Esophagus muscularis mucosa (tissue), 4 donors: ENCODE measurements at places on chromosomes 2 and 18. TPM values are rescaled to one million over a fixed set of nuclear protein-coding genes. Genes with fewer than 3 reads are reported as not detected.
A peak's percentile ranks its signal among the peaks of the same experiment; 100 is the strongest.

GRCh38 chr18:79609841-79610281, 69.7 kb upstream of the CTDP1 start:
- no peaks in the 10 kb centered on the region for H3K27me3 ChIP-seq
- no peak overlapping the region for H3K4me3 ChIP-seq
- no peaks in the 10 kb centered on the region for H3K4me1 ChIP-seq
- H3K36me3 ChIP-seq = no peaks in the 10 kb centered on the region
- no peak overlapping the region for H3K27ac ChIP-seq
- DNase-seq = no peak

DNA sequence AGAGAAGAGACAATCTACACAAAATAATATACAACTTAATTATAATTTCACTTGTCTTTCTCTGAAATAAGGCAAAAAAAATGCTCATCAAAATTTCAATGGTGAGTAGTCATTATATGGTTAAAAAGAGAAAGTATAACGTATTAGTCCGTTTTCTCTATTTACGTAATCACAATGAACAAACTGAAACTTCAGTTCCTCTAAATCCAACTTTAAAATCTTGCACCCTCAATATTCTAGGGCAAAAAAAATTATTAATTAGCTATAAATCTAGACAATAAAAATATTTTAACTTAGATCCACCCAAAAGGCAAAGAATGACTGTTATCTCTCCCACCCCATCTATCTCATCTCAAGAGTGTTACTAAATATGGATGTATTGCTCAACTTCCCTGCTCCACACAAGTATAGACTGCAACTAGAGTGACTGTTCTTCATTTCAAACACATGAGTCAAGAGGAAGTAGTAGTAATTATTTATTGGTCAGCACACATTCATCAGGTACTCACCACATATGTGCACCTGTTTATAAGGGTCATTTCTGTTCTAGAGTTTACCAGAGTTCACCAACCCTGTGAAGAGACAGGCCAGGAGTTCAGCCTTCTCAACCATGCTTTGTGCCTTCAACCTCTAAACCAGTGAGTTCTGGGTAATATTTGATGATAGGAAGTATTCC, 36.4 kb downstream of the STK39 start:
- H3K4me1 ChIP-seq = peaks cover 40% of the 10 kb centered on the region
- H3K36me3 ChIP-seq = no peaks in the 10 kb centered on the region
- no peak for DNase-seq
- peak overlapping the region; percentile 50 for H3K27ac ChIP-seq
- no peaks in the 10 kb centered on the region for H3K27me3 ChIP-seq

DNA sequence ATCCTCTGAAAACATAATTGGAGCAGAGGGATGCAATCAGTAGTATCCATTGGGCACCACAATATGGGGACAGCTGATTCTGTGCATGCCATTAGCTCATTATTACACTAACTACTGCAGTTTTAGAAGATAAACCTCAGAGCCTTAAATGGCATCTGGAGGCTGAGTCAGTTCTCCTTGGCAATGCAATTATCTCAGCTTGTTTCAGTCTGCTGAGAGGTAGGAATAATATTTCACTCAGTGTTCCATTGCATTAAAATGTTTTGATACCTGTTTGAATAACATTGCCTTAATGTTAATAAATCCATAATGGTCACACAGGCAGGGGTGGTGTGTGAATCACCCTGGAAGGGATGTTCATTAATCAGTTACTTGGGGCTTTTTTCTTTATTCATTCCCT, 309.6 kb downstream of the LRRTM1 start:
- H3K4me1 ChIP-seq = no peaks in the 10 kb centered on the region
- H3K27me3 ChIP-seq = no peaks in the 10 kb centered on the region
- H3K27ac ChIP-seq = no peak overlapping the region
- no peak overlapping the region for H3K4me3 ChIP-seq
- no peak for DNase-seq
- no peaks in the 10 kb centered on the region for H3K36me3 ChIP-seq

DNA sequence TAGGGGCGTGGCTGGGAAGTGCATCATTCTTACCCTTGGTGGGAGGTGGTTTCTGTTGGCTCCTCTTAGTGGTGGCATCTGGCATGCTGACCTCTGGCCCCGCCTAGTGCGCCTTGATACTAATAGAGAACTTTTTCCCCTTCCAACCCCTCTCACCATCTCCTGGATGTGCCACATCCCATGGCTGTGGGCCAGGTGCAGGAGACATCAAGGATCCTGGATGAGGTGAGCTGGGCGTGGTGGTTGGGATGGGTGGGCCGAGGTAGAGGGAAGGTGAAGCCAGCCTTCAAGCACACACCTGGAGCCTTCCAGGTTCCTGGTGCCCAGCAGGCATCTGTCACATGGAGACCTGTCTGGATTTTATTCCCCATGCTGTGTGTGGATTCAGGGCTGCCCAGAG, 149.2 kb downstream of the DYSF start:
- H3K27ac ChIP-seq = no peak overlapping the region
- DNase-seq = no peak
- H3K27me3 ChIP-seq = no peaks in the 10 kb centered on the region
- peaks cover 18% of the 10 kb centered on the region for H3K4me1 ChIP-seq

DNA sequence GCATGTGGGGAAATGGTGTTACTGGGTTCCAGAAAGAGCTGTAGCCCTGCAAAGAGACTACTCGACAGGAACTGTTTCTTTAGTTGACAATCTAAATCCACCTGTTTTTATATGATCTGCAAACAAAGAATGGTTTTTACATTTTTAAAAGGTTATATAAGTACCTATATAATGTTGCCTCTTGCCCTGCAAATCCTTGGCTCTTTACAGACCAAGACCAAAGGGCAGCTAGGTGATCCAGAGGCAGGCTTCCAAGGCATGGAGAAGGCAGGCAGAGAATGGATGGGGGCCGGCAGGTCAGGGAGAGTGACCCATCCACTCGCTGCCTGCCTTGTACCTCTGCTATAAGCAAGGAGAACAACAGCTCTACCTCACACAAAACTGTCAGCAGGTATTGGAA, 173.6 kb downstream of the ANTXR1 start:
- H3K27ac ChIP-seq = no peak overlapping the region
- peaks cover 42% of the 10 kb centered on the region for H3K4me1 ChIP-seq
- peaks cover 23% of the 10 kb centered on the region for H3K36me3 ChIP-seq
- H3K27me3 ChIP-seq = no peaks in the 10 kb centered on the region
- no peak overlapping the region for H3K4me3 ChIP-seq
- DNase-seq = no peak

The IL36A gene
- total RNA-seq = not detected

DNA sequence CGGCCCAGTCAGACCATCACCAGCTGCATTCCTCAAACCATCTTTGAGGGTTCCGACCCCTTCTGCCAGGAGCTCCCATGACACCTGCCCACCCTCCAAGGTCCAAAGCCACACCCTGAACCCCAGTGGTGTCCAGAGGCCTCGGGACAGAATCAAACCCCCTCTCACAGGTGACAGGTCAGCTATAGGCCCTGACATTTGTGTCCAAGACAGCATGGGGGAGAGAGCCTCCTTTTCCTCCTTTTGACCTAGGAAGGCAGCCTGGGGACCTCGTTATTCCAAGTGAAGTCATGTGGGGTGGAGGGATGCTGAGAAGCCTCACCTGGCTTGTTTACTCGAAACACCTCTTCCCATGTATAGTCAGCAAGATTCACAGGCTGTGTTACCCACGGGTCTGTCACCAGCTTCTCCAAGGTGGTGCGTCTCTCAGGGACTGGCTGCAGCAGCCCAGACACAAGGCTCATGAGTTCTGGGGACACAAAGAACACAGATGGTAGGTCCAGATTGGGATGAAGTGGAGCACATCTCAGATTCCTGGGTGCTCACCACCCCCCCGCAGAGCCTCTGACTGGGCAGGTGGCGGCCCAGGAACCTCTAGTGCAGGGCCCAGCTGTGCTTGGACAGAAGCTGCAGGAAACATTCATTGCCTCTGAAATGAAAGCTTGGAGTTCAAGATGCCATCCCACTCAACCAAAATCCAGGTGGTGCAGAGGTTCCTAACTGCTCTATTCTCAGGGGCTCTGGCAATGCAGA, 5.1 kb upstream of the MTERF4 start:
- no peak overlapping the region for H3K27ac ChIP-seq
- H3K4me3 ChIP-seq = no peak overlapping the region
- H3K27me3 ChIP-seq = no peaks in the 10 kb centered on the region

DNA sequence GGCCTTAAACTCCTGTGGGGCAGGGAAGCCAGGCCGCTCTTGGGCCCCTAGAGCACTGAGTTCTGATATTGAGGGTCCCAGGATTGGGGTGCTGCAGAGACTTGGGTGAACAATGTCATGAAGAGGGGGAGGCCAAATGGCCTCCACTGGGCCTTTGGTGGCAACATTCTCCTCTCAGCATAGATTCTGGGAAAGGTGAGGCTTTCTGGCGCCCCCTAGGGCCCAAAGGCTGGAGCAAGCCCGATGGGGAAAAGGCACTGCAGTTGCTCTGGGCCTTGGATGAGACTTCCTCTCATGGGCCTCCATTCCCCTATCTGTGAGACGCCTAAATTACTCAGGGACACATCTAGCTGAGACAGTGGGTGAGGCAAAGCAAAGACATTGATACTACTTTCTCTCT, 84.8 kb downstream of the ACAA2 start:
- H3K36me3 ChIP-seq = no peaks in the 10 kb centered on the region
- no peak for DNase-seq
- peaks cover 10% of the 10 kb centered on the region for H3K4me1 ChIP-seq

The TUBB8B gene
- not detected for total RNA-seq

DNA sequence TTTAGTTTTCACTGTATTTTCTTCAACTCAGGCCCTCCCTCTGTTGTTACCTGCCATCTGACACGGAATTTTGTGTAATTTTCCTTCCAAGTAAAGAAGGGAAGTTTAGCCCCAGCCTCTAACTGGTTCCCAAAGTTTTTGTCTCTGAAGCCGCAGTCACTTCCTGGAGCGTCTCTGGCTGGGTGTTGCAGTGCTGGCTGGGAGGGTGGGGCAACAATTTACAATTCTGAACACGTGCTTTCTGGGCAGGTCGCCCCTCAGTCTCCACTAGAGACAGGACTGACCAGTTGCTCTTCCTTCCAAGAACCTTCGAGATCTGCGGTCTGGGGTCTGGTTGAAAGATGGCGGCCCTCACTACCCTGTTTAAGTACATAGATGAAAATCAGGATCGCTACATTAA, 3.5 kb downstream of the CNDP2 start:
- H3K36me3 ChIP-seq = peaks cover 43% of the 10 kb centered on the region
- peak overlapping the region; percentile 20 for H3K4me3 ChIP-seq
- H3K27ac ChIP-seq = peak overlapping the region; percentile 39
- H3K4me1 ChIP-seq = peaks cover 34% of the 10 kb centered on the region
- H3K27me3 ChIP-seq = no peaks in the 10 kb centered on the region
- DNase-seq = no peak

- DNase-seq = no peak
- no peaks in the 10 kb centered on the region for H3K36me3 ChIP-seq
- no peaks in the 10 kb centered on the region for H3K4me1 ChIP-seq
- H3K27ac ChIP-seq = no peak overlapping the region
- H3K27me3 ChIP-seq = no peaks in the 10 kb centered on the region
Measured at GRCh38 chr2:83757329-83757728, 701.8 kb downstream of the SUCLG1 start.

The MARCO gene
- total RNA-seq = 7.3 TPM

DNA sequence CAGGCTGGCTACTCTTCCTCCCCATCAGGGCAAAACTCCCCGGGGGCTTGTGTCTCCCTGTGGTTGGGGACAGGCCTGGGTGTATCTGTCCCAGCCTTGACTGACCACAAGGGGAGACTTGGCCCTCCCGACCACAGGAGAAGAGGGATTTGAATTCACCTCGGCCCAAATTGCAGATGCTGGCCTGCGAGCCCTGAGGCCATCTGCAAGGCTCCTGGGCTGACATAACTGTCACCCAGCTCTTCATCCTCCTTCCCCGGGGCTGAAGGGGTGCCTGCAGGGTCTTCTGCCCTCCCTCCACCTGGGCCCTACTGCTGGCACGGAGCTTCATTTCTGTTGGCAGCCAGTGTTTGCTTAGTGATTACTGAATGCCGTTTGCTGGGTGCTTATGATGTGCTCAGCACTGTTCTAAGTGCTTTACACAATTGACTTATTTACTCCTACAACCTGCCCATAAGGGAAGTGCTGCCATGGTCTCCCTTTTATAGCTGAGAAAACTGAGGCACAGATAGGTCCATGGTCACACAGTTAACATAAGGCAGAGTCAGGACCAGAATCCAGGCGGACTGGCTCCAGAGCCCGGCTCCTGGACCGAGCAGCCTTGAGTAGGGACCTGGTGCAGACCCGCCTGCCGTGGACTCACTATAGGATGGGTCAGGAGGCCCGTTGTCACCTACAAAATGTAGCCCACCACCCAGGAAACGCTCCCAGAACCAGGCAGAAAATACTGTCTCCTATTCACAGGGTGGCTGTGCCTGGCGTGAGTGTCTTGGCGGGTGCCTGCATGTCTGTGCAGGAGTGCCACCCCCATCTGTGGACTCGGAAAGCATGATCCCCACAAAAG, 18.9 kb downstream of the STEAP3 start:
- peaks cover 12% of the 10 kb centered on the region for H3K4me1 ChIP-seq
- H3K27me3 ChIP-seq = no peaks in the 10 kb centered on the region
- H3K36me3 ChIP-seq = peaks cover 1% of the 10 kb centered on the region
- H3K4me3 ChIP-seq = no peak overlapping the region

DNA sequence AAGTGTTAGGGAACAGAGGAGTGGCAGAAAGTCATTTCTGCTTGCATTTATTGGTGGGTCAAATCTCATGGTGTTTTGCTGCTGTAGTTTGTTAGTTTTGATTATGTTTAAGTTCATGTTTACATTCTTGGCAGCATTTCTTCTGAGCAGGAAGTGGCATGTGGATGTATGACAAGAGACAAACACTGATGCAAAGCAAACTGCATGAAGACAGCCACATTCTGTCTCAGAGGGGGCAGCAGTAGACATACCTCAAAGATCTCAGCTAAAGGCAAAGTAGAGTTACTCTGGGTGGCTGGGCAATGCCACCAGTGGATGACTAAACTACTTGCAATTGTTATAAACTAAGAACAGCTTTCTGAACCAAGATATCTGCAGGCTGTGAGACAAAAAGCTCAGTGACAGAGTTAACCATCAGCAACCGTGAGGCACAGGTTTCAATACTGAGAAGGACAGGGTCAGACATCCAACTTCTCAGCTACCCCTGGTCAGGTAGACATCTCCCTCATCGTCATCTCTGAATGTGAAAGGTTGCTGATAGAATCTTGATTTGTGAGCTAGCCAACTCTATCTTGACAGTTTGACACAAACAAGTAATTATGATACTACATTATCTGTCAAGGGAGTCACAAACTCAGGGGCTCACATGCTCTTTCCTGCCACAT, 16.4 kb downstream of the GALNT3 start:
- H3K27me3 ChIP-seq = no peaks in the 10 kb centered on the region
- no peak overlapping the region for H3K4me3 ChIP-seq
- DNase-seq = no peak
- no peaks in the 10 kb centered on the region for H3K36me3 ChIP-seq
- no peak overlapping the region for H3K27ac ChIP-seq
- H3K4me1 ChIP-seq = peaks cover 5% of the 10 kb centered on the region

- H3K4me1 ChIP-seq = no peaks in the 10 kb centered on the region
- no peak overlapping the region for H3K4me3 ChIP-seq
- H3K27ac ChIP-seq = no peak overlapping the region
- DNase-seq = no peak
- H3K27me3 ChIP-seq = no peaks in the 10 kb centered on the region
- no peaks in the 10 kb centered on the region for H3K36me3 ChIP-seq
Measured at GRCh38 chr2:62140426-62141141, 55.3 kb upstream of the B3GNT2 start.

- no peaks in the 10 kb centered on the region for H3K36me3 ChIP-seq
- no peak for DNase-seq
- H3K27me3 ChIP-seq = no peaks in the 10 kb centered on the region
- peaks cover 27% of the 10 kb centered on the region for H3K4me1 ChIP-seq
- no peak overlapping the region for H3K27ac ChIP-seq
Measured at GRCh38 chr2:19574778-19575260, 216.4 kb upstream of the OSR1 start.
